ENCODE measurements at places on chromosomes 2 and 18. TPM values are rescaled to one million over a fixed set of nuclear protein-coding genes. Genes with fewer than 3 reads are reported as not detected.

- no peaks in the 10 kb centered on the region for H3K36me3 ChIP-seq
These were observed 4.2 kb upstream of the SIX2 start for GRCh38 chr2:45013229-45014015.

GRCh38 chr2:10124538-10125045 is 2.1 kb downstream of the RRM2 start:
- no peaks in the 10 kb centered on the region for H3K27me3 ChIP-seq
- H3K4me1 ChIP-seq = peaks cover 24% of the 10 kb centered on the region
- DNase-seq = no peak
- no peak overlapping the region for H3K4me3 ChIP-seq
- H3K36me3 ChIP-seq = no peaks in the 10 kb centered on the region

DNA sequence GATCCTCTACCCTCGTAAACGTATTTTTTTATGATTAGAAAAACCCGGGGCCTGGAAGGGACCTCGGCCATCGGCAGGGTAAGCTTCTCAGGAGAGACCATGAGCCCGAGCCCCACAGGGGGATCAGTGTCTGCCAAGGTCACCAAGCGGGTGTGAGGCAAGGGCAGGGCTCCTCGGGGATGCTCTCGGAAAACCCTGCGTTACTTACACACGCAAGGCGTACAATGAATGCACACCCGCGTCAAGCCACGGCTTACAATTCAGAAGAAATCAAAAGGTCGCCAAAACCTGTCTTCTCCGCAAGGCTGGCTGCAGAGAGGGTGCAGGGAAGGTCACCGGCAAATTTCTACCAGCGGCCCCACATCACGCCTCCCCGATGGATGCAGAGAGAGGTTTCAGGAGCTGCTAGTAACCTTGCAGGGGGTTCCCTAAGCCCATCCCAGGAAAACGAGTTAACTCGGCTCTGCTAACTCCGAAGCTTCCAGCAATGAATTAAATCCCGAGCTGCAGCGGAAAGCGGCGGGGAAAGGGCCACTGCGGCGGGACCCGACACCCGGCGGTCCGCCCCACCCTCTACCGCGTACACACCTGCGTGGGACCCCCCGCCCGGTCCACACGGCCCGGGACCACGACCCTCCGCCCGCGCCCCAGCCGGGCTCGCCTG is 638 bp downstream of the ST3GAL5 start:
- H3K27me3 ChIP-seq = no peaks in the 10 kb centered on the region
- H3K4me1 ChIP-seq = peaks cover 24% of the 10 kb centered on the region
- peak overlapping the region; percentile 77 for H3K4me3 ChIP-seq
- peak; percentile 50 for DNase-seq
- no peaks in the 10 kb centered on the region for H3K36me3 ChIP-seq

INO80B gene
- 89.1 TPM for total RNA-seq

DNA sequence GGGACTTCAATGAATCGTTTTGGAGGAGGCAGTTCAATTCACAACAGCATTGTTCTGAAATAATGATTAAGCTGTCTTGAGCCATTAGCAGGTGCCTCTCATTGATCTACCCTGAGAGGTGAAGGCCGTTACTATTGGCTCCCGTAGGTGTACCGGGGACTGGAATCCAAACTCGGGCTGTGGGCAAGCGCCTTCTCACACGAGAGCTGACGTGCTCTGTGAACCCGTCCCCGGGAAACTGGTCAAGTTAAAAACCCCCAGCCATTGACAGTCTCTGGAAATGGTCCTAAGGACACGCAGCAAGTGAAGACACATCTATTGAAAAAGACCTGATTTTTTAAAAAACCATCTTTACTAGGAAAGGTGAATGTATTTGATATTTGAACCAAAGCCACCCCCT is 8.1 kb upstream of the NFATC1 start:
- no peak overlapping the region for H3K4me3 ChIP-seq
- H3K27me3 ChIP-seq = no peaks in the 10 kb centered on the region
- H3K27ac ChIP-seq = no peak overlapping the region
- H3K36me3 ChIP-seq = no peaks in the 10 kb centered on the region

CNNM3 gene
- 32.1 TPM for total RNA-seq

GRCh38 chr18:42052122-42052708 is 97.2 kb downstream of the PIK3C3 start:
- no peaks in the 10 kb centered on the region for H3K27me3 ChIP-seq
- H3K36me3 ChIP-seq = peaks cover 17% of the 10 kb centered on the region
- H3K27ac ChIP-seq = no peak overlapping the region
- no peaks in the 10 kb centered on the region for H3K4me1 ChIP-seq
- DNase-seq = no peak
- no peak overlapping the region for H3K4me3 ChIP-seq

GRCh38 chr18:58866773-58867150 is 2.1 kb downstream of the ZNF532 start:
- peaks cover 8% of the 10 kb centered on the region for H3K4me1 ChIP-seq
- H3K27me3 ChIP-seq = no peaks in the 10 kb centered on the region
- no peak for DNase-seq
- no peak overlapping the region for H3K4me3 ChIP-seq
- no peak overlapping the region for H3K27ac ChIP-seq
- H3K36me3 ChIP-seq = no peaks in the 10 kb centered on the region

GRCh38 chr2:238505119-238505891 is 78.6 kb downstream of the ASB1 start:
- H3K27me3 ChIP-seq = no peaks in the 10 kb centered on the region
- H3K27ac ChIP-seq = no peak overlapping the region
- H3K4me1 ChIP-seq = no peaks in the 10 kb centered on the region
- DNase-seq = no peak

- H3K4me1 ChIP-seq = no peaks in the 10 kb centered on the region
- DNase-seq = no peak
- H3K27ac ChIP-seq = no peak overlapping the region
- no peak overlapping the region for H3K4me3 ChIP-seq
- no peaks in the 10 kb centered on the region for H3K36me3 ChIP-seq
- H3K27me3 ChIP-seq = no peaks in the 10 kb centered on the region
These were observed 78.3 kb upstream of the FZD5 start for GRCh38 chr2:207847807-207848544.

DNA sequence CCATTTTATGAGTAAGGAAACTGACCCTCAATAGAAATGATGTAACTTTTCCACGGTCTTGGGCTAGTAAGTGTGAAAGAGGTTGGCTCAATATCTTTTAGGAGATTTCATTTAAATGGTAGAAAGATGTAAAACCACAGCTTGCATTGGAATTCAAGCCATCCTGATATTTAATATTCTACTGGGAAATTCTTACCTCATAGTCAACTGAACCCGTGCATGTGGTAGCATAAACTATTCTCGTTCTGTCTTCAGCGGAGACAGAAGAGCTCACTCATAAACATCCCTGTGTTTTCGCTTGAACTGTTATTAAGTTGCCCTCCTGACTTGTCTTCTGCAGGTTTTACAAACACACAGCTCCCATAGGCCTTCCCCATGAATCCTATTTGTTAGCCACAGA is 8.5 kb upstream of the SPATS2L start:
- H3K27me3 ChIP-seq = no peaks in the 10 kb centered on the region
- DNase-seq = no peak
- no peak overlapping the region for H3K27ac ChIP-seq
- H3K36me3 ChIP-seq = no peaks in the 10 kb centered on the region
- no peak overlapping the region for H3K4me3 ChIP-seq

DNA sequence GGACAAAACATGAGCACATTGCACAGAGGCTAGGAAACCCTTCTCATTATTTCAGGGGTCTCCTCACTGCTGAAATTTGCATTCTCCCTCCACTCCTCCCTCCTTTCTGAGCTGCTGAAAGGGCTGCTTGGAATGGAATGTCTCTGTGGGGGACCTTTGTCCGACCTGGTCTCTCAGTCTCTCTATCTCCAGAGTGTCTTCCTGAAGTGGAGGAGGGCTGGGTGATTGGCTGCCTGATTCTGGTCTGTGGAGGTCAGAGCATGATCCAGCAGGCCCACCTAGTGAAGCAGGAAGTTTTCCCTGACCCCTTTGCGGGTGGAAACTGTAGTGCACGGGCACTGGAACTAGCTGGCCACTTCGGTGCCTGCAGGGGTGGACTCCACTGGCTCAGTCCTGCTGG is 560.5 kb upstream of the HS6ST1 start:
- H3K27me3 ChIP-seq = no peaks in the 10 kb centered on the region
- no peaks in the 10 kb centered on the region for H3K4me1 ChIP-seq
- no peak for DNase-seq
- no peak overlapping the region for H3K27ac ChIP-seq
- no peaks in the 10 kb centered on the region for H3K36me3 ChIP-seq

FEV gene
- not detected for total RNA-seq

RNF138 gene
- total RNA-seq = 99.6 TPM

FAHD2A gene
- total RNA-seq = 22.6 TPM

GRCh38 chr2:111171337-111171930 is 50.7 kb downstream of the BCL2L11 start:
- H3K27ac ChIP-seq = no peak overlapping the region
- H3K27me3 ChIP-seq = no peaks in the 10 kb centered on the region
- H3K4me3 ChIP-seq = no peak overlapping the region

DNA sequence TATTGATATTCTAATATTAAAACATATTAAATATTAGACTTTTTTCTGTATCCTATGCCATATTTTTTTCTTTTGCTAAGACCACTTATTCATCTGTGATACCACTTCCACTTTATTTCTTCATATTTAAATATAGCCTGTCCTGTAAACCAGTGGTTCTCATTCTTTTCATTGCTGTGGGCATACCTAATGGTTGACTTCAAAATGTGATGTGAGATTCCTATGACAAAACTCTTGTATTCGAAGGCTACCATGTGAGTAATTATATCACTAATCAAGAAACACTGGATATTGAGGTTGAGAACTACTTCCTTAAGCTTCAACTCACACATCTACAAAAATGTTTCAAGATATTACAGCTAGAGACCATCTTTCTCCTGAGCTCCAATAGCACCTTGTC is 3.6 kb downstream of the SCRN3 start:
- no peaks in the 10 kb centered on the region for H3K27me3 ChIP-seq
- H3K4me3 ChIP-seq = no peak overlapping the region
- DNase-seq = no peak
- peaks cover 24% of the 10 kb centered on the region for H3K36me3 ChIP-seq
- no peak overlapping the region for H3K27ac ChIP-seq

ABCG8 gene
- not detected for total RNA-seq

ST8SIA3 gene
- total RNA-seq = not detected

- no peaks in the 10 kb centered on the region for H3K4me1 ChIP-seq
- H3K27ac ChIP-seq = no peak overlapping the region
- DNase-seq = no peak
- H3K4me3 ChIP-seq = no peak overlapping the region
- H3K27me3 ChIP-seq = no peaks in the 10 kb centered on the region
These were observed 218.8 kb downstream of the SCG2 start for GRCh38 chr2:223383315-223383714.
